Testis (tissue), 5 donors: ENCODE measurements at places on chromosomes 2 and 18.

DNA sequence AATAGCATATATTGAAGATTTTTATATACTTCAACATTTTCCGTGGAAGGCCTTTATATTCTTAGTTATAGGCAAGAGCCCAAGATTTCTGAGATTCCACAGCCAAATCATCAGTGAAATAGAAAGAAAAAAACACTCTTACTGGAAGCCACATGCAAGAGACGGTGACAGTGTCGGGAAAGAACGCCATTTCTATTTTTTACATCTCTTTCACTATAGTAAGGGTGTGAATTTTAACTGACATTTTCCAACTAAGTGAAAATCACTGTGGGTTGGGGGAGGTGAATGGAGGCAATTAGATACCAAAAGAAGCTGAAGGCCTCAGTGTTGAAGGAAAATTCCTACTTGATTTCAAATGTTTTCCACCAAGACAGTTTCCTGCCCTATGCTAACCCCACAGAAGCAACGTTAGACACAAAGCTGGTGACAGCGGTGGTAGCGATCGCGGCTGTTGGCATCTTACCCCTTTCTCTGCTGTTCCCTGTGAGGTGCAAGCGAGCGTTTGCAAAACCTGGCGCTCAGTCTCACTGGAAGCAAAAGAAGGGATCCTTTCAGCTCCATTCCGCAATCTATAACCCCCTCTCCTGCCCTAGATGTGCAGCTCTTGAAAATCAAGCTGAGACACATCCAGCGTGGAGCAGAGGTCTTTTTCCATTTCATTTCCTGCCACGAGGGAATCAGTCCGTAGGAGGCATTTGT lies 20.0 kb downstream of the ID2 start:
- no peak overlapping the region for H3K27ac ChIP-seq
- H3K4me1 ChIP-seq, result no peaks in the 10 kb centered on the region
- no peak for DNase-seq
- no peaks in the 10 kb centered on the region for H3K36me3 ChIP-seq

GRCh38 chr2:8380026-8380425 lies 301.8 kb upstream of the ID2 start:
- no peak overlapping the region for H3K27ac ChIP-seq
- DNase-seq, result no peak
- H3K4me3 ChIP-seq, result no peak overlapping the region

- DNase-seq, result no peak
- H3K27me3 ChIP-seq, result no peaks in the 10 kb centered on the region
- no peak overlapping the region for H3K27ac ChIP-seq
- no peaks in the 10 kb centered on the region for H3K36me3 ChIP-seq
- no peak overlapping the region for H3K4me3 ChIP-seq
Observed at GRCh38 chr2:64477979-64478378, 24.0 kb downstream of the LGALSL start.

DNA sequence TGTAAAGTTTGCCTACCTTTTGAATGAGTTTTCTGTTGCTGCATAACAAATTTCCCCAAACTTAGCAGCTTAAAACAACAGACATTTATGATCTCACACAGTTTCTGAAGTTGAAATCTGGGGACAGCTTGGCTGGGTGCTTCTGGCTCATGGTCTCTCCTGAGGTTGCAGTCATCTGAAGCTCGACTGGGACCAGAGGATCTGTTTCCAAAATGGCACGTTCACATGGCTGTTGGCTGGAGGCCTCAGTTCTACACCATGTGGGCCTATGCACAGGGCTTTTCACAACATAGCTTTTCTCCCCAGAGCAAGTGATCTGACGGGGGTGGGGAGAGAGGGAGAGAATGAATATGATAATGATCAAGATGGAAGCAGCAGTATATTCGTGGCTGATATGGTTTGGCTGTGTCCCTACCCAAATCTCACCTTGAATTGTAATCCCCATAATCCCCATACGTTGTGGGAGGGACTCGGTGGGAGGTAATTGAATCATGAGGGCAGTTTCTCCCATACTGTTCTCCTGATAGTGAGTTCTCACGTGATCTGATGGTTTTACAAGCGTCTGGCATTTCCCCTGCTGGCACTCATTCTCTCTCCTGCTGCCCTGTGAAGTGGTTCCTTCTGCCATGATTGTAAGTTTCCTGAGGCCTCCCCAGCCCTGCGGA lies 3.5 kb downstream of the RALB start:
- no peaks in the 10 kb centered on the region for H3K27me3 ChIP-seq
- H3K36me3 ChIP-seq, result no peaks in the 10 kb centered on the region
- peaks cover 32% of the 10 kb centered on the region for H3K4me1 ChIP-seq
- no peak for DNase-seq
- no peak overlapping the region for H3K27ac ChIP-seq

DNA sequence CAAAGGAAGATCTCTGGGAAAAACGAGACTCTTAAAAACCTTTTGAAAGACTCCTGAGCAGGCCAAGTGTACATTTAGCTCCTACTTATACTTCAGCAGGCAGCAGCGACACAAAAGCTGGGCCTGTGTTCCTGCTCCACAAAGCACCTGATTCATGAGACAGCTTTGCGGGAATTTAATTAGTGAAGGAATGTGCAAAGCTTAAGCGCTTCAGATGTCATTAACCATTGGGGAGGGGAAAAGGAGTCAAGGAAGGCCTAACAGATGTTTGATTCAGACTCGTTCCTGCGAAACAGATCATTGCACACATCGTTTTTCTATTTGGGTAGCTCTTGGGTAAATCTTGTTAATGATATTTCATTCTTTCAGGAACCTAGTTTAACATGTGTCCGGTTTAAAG lies 125.9 kb downstream of the MAIP1 start:
- no peak overlapping the region for H3K4me3 ChIP-seq
- no peaks in the 10 kb centered on the region for H3K36me3 ChIP-seq
- no peaks in the 10 kb centered on the region for H3K27me3 ChIP-seq

DNA sequence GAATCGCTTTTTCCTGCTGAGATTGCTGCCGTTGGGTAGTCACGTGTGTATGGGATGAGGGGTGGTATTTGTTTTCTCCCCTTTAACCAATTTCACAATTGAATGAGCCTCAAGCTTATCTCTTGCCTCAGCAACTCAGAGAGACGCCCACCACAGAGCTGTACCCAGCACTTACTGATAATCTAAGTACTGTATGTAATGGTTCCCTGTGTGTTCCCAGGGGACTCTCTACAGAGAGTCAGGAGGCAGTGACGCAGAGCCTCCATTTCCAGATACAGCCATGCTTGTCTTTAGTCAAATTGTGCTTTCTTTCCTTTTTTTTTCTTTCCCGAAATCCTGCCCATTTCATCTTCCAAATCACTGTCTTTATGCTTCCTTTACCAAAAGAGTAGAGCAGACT lies 1102.1 kb upstream of the KLHL29 start:
- H3K4me3 ChIP-seq, result no peak overlapping the region
- H3K4me1 ChIP-seq, result no peaks in the 10 kb centered on the region
- H3K27me3 ChIP-seq, result no peaks in the 10 kb centered on the region
- H3K27ac ChIP-seq, result no peak overlapping the region
- no peak for DNase-seq

DNA sequence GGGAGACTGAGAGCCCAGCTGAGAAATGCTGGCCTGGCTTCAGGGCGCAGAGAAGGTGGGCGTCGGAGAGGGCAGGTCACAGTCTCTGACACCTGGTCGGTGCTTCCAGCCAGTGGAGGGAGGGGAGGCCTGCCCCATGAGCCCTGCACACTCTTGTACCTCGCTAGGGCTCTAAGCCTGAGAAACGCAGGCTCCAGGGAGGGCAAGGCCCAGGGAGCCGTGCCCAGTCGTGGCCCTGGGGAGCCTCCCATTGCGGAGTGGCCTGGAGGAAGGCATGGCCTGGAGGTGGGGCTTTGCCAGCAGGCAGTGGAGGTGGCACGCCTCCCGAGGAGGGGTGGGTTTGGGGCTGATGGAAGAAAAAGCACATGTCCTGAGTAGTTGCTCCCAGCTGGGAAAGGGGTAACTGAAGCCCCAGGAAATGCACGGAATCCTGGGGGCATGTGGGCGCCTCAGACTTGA lies 39.0 kb downstream of the MTERF4 start:
- peak; percentile 11 for DNase-seq
- H3K36me3 ChIP-seq, result no peaks in the 10 kb centered on the region
- no peak overlapping the region for H3K27ac ChIP-seq
- no peaks in the 10 kb centered on the region for H3K27me3 ChIP-seq
- H3K4me1 ChIP-seq, result no peaks in the 10 kb centered on the region
- no peak overlapping the region for H3K4me3 ChIP-seq

- DNase-seq, result no peak
- H3K4me3 ChIP-seq, result no peak overlapping the region
- no peaks in the 10 kb centered on the region for H3K27me3 ChIP-seq
- H3K27ac ChIP-seq, result no peak overlapping the region
Observed at GRCh38 chr18:44638811-44639210, 41.9 kb upstream of the SETBP1 start.

GRCh38 chr2:76556018-76556417 lies 845.3 kb upstream of the GCFC2 start:
- no peak for DNase-seq
- no peaks in the 10 kb centered on the region for H3K36me3 ChIP-seq
- no peaks in the 10 kb centered on the region for H3K4me1 ChIP-seq

GRCh38 chr2:71558300-71559051 lies 105.1 kb downstream of the DYSF start:
- DNase-seq, result no peak
- no peaks in the 10 kb centered on the region for H3K27me3 ChIP-seq
- H3K4me1 ChIP-seq, result no peaks in the 10 kb centered on the region
- no peaks in the 10 kb centered on the region for H3K36me3 ChIP-seq

DNA sequence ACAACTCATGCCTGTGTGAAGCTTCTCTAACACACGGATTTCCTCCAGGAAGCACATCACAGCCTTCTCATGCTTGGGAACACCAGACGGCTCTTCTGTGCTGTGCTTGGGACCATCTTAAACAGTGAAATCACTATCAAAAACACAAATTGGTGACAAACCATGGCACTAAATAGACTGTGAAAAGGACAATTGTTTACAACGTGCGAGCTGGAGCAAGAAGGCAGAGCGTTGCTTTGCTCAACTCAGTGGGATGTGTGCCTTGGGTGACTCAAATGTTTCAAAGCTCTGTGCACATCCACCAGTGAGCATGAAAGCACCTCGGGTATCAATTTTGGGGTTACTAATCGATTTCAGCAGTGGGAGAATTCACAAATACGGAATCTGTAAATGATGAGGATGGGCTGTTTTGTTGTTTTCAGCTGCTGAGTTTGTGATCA lies 182.4 kb upstream of the ARL4C start:
- no peaks in the 10 kb centered on the region for H3K4me1 ChIP-seq
- H3K36me3 ChIP-seq, result no peaks in the 10 kb centered on the region
- no peak overlapping the region for H3K4me3 ChIP-seq
- no peak overlapping the region for H3K27ac ChIP-seq

DNA sequence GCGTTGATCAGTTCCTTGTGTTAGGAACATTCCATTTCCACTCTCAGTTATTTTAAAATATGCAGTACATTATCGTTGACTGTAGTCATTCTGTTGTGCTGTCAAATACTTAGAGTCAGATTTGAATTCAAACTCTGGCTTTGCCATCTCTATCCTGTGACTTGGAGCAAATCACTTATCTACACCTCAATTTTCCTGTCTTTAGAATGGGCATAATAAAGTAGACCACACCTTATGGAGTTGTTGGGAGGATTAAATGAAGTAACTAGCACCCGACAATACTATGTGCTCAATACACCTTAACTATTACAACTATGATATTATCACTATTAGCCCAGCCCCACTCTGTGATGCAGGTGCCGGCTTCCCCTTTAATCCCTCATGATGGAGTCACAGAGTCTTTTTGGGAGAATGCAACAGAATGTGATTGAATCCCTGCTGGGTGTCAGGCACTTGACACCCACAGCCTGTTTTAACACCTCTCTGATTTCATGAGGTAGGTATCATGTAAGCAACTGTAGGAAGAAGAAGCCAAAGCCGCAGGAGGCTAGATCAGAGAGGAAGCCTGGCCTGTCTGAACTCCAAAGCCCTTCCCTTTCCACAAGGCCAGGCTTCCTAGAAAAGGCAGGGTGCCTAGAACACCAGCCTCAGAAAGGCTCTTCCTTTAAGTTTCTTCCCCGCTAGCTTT lies 308.4 kb downstream of the NAPG start:
- H3K4me1 ChIP-seq, result no peaks in the 10 kb centered on the region
- no peaks in the 10 kb centered on the region for H3K27me3 ChIP-seq
- no peak overlapping the region for H3K4me3 ChIP-seq
- H3K36me3 ChIP-seq, result no peaks in the 10 kb centered on the region

DNA sequence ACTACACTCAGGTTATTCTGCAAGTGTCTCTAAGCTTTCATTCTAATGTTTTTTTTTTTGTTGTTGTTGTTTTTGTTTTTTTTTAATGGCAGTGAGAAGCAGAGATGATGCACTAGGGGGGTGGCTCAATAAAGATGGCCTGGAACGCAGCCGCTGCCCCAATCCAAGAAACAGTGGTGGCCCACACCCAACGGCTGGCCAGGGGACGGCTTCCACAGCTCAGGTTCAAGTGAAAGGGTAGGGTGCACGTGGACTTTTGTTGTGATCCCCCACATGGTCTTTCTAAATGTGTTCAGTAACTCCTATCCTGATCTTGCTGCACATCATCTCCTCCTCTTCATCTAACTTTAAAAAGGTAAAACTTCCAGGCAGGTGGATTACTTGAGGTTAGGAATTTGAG lies 190.1 kb downstream of the NDUFA10 start:
- H3K27ac ChIP-seq, result no peak overlapping the region
- no peaks in the 10 kb centered on the region for H3K36me3 ChIP-seq
- H3K4me1 ChIP-seq, result no peaks in the 10 kb centered on the region
- peak; percentile 2 for DNase-seq
- H3K4me3 ChIP-seq, result no peak overlapping the region

DNA sequence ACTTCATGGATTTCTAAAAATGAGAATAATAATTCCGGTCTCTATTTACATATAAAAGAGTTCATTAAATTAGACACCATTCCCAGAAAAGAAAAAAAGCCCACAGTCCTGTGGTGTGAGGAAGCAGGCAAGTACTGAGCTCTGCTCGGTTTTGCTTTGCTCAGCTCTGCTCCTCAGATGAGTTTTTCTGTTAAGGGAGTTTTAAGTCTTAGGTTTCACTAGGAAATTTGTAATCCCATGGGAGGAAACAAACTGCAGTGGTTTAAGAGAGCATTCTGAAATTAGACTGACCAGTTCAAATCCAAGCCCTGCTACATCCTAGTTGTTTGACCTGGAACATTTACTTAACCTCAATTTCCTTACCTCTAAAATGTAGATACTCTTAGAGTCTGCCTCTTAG lies 338.6 kb upstream of the MMADHC start:
- H3K4me3 ChIP-seq, result no peak overlapping the region
- DNase-seq, result no peak
- H3K36me3 ChIP-seq, result no peaks in the 10 kb centered on the region
- H3K27me3 ChIP-seq, result no peaks in the 10 kb centered on the region
- no peak overlapping the region for H3K27ac ChIP-seq
- H3K4me1 ChIP-seq, result no peaks in the 10 kb centered on the region

GRCh38 chr2:61456746-61457420 lies 14.0 kb downstream of the USP34 start:
- no peak overlapping the region for H3K4me3 ChIP-seq
- H3K36me3 ChIP-seq, result no peaks in the 10 kb centered on the region
- no peak for DNase-seq
- H3K4me1 ChIP-seq, result peaks cover 19% of the 10 kb centered on the region

GRCh38 chr2:109201465-109202327 lies 72.7 kb downstream of the SH3RF3 start:
- H3K36me3 ChIP-seq, result no peaks in the 10 kb centered on the region
- no peak for DNase-seq
- H3K4me3 ChIP-seq, result no peak overlapping the region
- peaks cover 10% of the 10 kb centered on the region for H3K4me1 ChIP-seq
- no peaks in the 10 kb centered on the region for H3K27me3 ChIP-seq

- H3K36me3 ChIP-seq, result no peaks in the 10 kb centered on the region
- H3K27ac ChIP-seq, result no peak overlapping the region
- no peaks in the 10 kb centered on the region for H3K27me3 ChIP-seq
- no peak for DNase-seq
- no peaks in the 10 kb centered on the region for H3K4me1 ChIP-seq
Observed at GRCh38 chr2:7612969-7613368, 695.8 kb downstream of the RNF144A start.
